ENCODE measurements at places on chromosomes 4 and X.

DNA sequence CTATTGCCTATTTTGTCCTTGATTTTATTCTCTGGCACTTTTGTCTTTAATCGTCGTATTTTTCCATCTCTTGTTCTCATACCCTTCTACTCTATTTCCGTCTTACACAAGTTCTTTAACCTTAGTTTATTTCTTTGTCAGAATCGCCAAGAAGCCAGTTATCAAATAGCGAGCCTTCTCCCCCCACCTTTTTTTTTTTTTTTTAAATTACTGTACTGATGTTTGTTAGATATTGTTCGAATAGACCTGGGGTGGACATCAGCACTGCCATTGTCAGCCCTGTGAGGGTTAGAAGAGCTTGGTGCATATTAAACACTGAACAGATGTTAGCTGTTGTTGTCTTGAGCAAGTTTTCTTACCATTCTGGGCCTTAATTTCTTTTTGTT, 1.2 kb downstream of the SPCS3 start:
- DNase-seq: no peak

DNA sequence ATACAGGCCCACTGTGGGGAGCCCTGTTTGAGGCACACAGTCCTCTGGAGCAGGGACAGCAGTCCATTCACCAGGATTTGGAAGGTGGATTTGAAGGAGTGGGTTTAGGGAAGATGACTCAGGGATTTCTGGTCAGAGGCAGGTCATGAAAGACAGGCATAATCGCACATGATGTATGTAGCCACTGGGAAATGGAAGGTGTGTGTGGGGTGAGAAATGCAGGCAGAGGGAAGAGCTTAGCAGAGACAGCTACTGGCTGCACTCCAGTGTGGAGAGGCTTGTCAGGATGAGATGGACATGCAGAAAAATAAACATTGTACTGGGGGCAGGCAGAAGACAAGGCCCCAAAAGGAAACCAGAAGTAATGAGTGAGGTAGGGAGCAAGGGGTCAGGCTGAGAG, 85.2 kb upstream of the STS start:
- DNase-seq: no peak

DNA sequence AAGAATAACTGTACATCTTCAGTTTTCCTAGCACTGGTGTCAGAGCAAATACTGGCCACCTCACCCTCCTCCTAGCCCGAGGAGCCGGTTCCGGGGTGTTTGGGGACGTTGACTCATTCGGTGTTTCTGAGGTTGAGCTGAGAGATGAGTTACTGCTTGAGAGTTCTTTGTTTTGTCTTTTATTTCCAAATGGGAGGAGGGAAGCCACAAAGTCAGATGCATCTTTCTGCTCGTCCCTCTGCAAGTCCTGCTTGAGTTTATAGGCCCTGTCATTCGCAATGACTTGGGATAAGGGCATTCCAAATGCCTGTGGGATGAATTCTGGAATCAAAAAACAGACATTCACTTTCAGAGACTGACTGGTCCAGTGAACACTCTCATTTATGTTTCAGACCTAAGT, 77.5 kb downstream of the HCCS start:
- DNase-seq: no peak

GRCh38 chrX:139762400-139763183, 54.6 kb upstream of the MCF2 start:
- no peak for DNase-seq

DNA sequence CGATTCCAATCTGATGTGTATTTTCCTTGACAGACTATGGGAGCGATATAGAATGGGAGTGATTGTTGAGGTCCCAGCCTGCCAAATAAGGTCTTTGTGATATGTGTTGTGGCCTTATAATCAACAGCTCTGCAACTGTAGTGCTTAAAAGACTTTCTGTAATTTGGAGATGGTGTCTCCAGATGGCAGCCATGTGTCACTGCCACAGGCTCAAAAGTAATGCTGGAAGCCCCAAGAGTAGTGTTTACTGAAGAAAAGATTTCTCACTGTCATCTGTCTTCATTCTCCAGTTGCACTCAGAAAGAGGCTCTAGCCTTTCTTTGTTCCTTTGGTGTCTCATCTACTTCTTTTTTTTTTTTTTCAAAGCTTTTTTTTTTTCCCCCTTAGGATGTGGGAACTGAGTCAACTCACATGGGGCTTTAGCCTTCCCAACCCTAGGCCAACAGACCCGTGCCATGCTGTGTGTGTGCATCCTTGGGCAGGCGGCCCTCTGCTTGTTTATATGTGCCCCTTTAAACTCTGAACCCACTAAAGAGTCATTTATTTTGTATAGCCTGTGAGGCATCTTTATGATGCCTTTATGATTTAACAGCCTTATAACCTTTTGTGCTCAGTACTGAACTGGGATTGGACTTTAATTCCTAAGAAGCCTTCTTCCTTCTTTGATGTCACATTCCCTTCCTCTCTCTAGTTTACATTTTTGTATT, 15.6 kb downstream of the SRPX2 start:
- DNase-seq: no peak

DNA sequence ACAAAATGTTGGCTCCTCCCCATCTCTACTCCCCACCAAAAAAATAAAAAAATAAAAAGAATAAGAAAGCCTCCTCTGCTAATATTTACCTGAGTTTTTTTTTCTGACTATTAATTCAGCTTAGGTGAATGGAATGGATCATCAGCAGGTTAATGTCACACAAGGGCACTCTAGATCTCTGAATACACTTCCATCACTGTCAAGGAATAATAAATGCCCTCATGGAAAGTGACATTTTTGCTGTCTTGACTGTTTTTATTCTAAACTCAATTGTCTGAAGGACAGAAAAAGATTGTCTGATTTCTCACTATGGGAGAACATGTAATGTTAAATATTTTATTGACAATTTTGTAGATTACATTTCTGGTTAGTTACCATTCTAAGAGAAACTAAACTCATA, 30.4 kb upstream of the TLL1 start:
- DNase-seq: no peak

DNA sequence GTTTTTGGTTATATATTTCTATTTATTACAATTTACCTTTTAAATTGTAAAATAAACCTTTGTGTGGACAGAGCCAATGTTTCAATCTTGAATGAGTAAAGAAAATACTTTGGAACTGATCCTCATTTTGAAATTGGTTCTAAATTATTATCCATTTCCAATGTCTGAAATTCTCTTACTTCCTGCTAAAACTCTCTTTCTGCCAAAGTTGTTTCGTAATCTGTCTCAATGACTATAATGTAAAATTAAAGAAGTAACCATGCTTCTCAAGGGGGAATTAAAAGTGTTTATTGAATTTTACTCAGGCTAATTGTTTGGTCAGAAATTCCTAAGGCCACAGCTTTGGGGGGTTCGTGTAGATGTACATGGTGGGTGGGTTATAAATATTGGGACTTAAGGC, 34.8 kb downstream of the YIPF6 start:
- no peak for DNase-seq

- DNase-seq: no peak
Observed at GRCh38 chr4:121648516-121648915, 48.3 kb downstream of the ANXA5 start.

GRCh38 chr4:80062527-80062926, 10.5 kb downstream of the ANTXR2 start:
- DNase-seq: no peak

GRCh38 chrX:13346646-13347045, 26.8 kb upstream of the ATXN3L start:
- DNase-seq: no peak

GRCh38 chrX:103378990-103379389, 2.7 kb downstream of the BEX3 start:
- DNase-seq: no peak

DNA sequence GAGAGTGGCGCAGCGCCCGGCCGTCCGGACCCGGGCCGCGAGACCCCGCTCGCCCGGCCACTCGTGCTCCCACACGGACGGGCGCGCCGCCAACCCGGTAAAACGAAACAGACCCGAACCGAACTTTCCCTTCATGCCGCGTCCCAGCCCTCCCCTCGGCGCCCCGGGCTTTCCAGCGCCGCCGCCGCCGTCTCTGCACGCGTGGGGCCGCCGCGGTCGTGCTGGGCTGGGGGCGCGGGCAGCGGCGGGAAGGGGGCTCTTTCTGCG, 222 bp downstream of the SMAD1 start:
- DNase-seq: no peak

DNA sequence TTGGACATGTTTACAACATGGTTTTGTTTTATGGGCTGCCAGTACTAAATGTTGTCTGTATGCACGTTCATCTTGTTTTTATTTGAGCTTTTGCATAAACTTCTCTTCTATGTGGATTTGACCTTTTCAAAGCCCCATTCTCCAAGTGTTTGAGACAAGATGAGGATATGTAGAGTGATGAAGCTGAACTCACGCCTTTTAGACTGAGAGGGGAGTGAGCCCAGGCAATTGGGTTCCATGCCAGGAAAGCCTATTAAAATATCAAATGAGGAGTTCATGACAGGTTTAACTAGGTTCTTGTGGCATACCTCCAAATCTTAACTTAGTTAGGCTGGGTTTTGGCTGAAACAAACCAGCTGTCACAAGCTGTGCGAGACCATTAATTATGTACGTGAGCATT, 170.4 kb upstream of the LDB2 start:
- no peak for DNase-seq

DNA sequence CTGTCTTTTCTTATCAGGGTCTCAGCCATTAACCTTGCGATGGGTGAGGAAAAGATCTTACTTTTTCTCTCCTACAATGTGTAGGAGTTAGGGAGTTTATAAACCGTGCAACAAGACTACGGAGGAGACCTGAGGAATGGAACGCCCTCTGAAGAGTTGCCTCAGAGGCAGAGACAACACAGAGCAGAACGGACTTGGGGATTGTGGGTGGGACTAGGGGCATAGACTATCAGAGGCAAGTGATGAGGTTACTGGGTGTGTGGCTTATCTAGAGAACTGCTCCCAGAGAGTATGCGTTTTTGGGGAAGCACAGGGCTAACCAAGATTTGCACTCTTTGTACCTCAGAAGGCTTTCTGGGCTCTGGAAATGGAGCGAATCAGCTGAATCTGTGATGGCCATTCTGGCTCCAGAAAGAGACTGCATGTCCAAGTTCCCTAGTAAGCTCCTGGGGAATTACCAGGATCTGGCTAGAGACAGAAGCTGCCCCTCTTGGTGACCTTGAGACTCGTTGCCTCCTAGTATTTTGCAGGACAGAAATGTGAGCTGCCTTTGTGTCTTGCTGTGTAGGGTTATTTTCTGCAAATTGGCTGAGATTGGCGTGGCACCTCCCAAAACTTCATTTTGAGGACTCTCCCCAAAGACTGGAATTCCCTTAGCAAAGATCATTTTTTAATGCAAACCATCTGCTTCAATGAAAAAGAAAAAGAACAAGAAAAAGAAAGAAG, 118.9 kb downstream of the ARSF start:
- DNase-seq: no peak

- no peak for DNase-seq
Observed at GRCh38 chr4:17323554-17324385, 188.1 kb downstream of the QDPR start.

DNA sequence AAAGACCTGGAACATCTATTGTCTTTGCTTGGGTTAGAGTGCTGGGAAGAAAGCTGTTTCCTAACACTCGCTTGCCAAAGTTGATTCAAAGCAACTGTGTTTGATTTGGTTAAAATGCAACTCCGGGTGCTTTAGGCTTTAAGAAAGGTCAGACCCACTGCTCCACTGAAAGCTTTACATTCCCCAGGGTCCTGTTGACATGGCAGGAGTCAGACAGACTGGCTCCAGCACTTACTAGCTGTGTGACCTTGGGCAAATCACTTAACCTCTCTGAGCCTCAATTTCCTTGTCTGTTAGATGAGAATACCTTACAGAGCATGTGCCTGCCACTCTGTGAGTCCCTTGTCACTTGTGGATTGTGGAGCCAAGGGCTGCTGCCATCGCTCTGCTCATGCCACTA, 39.0 kb downstream of the DGKK start:
- DNase-seq: no peak

GRCh38 chrX:148466292-148466691, 34.1 kb upstream of the AFF2 start:
- DNase-seq: no peak

DNA sequence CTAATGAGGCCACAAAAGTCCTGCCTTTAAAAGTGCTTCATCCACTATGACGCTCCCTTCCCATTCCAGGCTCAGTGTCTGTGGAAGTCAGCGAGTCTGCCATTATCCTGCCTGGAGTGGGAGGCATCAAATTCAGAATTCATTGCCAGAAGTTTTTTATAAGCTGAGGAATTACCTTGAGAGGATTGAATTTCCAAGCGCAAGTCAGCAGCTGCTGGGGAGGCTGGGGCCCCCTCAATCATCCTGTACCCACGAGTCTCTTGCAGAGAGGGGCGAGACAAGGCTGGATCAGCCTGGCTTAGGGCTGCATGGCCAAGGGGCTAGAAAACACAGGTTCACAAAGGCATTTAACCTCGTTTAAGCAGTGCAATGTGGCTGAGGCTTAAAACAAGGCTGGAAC, 170.5 kb upstream of the NOCT start:
- DNase-seq: no peak

DNA sequence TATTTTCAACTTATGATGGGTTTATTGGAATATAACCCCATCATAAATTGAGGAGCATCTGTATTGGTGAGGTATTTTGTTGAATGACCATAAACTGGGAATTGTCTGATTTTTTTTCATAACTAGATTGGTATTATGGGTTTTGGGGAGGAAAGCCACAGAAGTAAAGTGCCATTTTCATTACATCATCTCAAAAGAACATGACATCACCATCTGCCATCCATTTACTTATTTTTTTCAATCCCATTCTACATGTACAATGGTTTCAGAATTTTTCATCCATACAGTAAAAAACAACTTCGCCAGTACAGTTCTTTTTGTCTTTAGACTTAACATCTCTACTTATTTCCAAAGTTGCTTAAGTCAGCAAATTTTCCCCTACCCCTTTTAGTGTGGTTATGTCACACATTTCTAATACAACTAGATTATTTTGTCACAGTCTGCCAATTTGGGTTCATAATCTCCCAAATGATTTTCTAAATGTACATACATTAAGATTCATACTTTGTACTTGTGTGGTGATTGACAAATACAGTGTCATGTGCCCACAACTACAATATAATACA, 459.4 kb downstream of the IDS start:
- DNase-seq: no peak

GRCh38 chr4:48761286-48761685, 18.8 kb downstream of the FRYL start:
- DNase-seq: no peak

DNA sequence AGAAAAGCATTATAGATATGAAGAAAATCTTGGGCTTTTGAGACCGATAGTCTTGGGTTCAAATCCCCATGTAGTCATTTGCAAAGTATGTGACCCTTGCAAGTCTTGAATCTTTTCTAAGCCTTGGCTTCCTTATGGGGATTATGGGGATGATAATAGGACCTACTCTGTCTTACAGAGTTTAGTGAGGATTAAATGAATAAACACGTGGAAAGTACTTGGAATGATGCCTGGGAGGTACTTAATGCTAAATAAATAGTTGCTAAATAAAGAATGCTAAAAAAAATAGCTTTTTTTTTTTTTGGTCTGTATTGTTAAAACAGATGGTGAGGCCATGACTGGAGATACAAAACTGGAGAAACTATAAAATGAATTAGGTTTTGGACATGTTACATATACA, 292.7 kb downstream of the GPAT3 start:
- DNase-seq: no peak
